SK-MEL-5 (cell line): ENCODE measurements at places on chromosomes 6 and 20. TPM values are rescaled to one million over a fixed set of nuclear protein-coding genes. Genes with fewer than 3 reads are reported as not detected.

DNA sequence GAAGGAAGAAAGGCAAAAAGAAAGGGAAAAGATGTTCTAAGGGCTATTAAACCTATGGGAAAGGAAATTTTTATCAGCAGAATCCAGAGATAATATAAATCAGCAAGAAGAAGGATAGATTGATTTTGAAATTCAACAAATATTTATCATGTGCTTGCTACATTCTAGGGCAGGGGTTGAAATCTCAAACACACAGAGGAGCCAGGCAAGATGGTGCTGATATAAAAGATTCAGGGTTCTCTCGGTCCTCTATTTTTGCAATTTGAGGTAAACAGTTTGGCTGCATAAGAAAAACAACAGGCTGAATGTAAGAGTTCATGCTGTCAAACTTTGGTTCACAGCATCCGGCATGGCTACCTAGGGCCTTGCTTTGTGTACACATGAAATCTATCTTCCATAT lies 109.6 kb upstream of the BMP2 start:
- DNase-seq, result no peak

Gene RIPK1
- total RNA-seq, result 28.3 and 29.6 TPM in 2 replicates

DNA sequence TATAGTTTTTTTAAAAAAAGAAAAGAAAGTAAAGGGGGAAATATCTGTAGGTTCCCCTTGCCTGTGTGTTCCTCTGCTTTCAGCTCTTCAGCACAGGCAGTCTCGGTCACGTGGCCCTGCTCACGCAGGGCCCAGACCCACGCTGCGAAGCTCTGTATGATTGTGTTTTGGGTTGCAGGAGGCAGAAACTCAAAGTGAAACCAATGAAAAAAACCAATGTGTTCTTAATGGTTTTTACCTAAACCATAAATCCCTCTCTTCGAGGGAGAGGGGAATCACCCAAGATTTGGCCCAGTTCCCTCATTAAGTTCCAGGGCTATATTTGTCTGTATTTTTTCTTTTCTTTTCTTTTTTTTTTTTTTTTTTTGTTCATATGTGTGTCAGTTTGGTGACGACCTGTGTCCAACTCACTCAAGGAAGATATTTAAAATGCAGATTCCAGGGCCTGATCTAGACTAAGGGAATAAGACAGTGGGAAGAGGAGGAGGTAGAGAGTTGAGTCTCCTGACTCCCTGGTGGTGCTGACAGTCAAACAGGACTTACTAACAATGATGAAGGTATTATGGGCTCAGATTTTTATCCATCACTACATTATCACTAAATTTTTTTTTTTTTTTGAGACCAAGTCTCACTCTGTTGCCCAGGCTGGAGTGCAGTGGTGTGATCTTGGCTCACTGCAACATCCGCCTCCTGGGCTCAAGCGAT lies 33.8 kb upstream of the RREB1 start:
- no peak for DNase-seq

DNA sequence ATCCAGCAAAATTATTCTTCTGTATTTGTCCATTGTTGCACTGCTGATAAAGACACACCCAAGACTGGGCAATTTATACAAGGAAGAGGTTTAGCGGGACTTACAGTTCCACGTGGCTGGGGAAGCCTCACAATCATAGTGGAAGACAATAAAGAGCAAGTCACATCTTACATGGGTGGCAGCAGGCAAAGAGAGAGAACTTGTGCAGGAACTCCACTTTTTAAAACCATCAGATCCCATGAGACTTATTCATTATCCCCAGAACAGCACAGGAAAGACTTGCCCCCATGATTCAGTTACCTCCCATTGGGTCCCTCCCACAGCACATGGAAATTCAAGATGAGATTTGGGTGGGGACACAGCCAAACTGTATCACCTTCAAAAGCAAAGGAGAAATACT lies 286.5 kb upstream of the ECI2 start:
- no peak for DNase-seq

- DNase-seq, result no peak
Observed at GRCh38 chr20:18362916-18363315, 74.6 kb downstream of the ZNF133 start.

Gene C6orf15
- not detected in 2 replicates for total RNA-seq

- no peak for DNase-seq
Observed at GRCh38 chr6:149182262-149182661, 135.2 kb upstream of the TAB2 start.

DNA sequence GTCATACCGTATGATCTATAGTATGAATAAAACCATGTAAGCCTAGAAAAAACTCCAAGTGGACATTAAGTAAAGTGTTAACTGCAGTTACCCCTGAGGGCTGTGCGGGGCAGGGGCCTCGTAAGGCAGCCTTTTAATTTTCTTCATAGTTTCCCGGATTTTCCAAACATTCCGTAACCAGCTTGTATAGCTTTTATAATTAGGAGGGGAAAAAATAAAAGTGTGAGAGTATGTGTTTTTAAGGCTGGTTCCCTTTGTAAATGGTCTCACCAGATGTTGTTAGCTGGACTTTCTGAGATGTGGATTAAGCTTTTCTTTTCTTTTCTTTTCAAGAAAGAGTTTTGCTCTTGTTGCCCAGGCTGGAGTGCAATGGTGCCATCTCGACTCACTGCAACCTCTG lies 7.0 kb downstream of the KIAA1755 start:
- no peak for DNase-seq

DNA sequence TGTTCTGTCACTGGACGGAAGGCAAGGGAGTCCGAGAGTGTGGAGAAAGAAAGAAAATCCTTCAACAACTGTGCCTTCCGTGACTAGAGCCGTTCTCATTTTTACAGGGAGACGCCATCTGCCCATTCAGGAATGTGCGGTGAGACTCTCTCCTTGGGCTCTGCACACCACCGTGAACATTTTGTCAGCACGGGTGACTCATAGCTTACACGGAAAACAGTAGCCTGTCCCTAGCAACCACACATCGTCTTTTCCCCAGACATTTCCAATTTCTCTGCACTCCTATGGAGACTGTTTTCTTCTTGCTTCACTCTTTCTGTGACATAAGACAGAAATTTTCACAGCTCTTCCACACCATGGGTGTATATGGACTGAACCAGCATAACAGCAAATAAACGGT lies 55.1 kb downstream of the TBXT start:
- DNase-seq, result no peak

DNA sequence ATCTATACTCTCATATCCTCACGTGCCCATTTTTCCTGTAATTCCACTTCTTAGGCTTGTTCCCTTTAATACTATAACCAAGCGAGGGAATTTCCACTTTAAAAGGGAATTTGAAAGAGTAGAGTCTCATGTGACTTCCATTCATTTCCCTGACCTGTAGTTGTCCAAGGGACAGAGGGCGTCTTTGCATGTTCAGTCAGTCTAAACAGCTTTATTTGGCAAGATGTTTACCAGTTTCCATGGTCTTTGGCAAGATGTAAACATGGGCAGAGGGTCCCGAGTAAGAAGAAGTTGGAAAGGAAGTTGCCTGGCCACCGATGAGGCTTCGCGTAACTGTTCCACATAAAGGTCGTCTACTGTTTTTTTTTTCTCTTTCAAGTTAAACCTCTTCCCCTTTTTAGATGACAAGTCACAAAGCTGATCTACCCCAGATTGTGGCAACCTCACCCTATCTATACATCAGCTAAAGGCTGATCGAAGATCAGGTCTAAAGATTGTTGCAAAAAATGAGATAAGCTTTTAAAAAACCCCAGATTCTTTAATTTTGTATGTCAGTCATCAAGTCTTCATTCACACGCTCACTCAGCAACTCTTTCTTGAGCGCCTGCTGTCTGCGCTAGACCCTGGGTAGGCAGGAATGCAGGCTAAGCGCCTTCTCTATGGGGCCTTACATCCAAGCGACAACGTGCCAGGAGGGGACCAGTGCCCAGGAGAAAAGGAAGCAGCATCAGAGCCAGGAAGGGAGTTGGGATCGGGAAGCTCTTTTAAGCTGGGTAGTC lies 31.7 kb upstream of the CCR6 start:
- DNase-seq, result no peak

Gene ID4
- total RNA-seq, result 30.9 and 31.9 TPM in 2 replicates

GRCh38 chr20:36086767-36087166 lies 67.8 kb upstream of the EPB41L1 start:
- no peak for DNase-seq

GRCh38 chr6:111796310-111796918 lies 76.8 kb downstream of the FYN start:
- DNase-seq, result no peak

- no peak for DNase-seq
Observed at GRCh38 chr6:136658711-136659110, 108.5 kb upstream of the MAP7 start.

DNA sequence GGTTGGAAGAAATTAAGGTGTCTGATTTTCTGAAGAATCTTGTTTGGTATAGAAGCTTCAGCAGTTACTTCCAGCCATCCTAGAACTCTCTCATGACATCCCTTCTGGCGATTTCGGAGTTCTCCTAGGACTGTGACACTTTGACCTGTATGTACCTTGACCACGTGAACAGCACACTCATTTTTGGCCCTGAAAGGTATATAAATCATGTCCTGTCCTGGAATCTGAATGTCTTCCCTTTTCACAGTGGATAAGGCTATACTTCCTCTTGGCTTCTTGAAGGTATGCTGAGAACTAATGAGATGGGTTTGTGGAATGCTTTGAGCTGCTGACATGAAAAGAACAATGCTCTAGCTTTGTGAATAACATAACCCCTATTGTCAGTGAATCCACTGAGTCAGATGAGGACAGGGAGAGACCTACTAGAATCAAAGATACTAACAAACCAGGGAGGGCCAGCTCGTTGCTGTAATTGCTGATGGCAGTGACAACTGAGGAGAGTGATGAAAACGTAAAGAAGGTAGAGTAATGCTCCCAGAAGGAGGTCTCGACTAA lies 6.0 kb upstream of the ZDHHC14 start:
- peak; percentile 26 for DNase-seq

Gene KCTD20
- total RNA-seq, result 83.0 and 89.0 TPM in 2 replicates

GRCh38 chr6:30885481-30885998 lies 1.2 kb downstream of the DDR1 start:
- DNase-seq, result no peak

Gene CLPSL1
- not detected in 2 replicates for total RNA-seq

DNA sequence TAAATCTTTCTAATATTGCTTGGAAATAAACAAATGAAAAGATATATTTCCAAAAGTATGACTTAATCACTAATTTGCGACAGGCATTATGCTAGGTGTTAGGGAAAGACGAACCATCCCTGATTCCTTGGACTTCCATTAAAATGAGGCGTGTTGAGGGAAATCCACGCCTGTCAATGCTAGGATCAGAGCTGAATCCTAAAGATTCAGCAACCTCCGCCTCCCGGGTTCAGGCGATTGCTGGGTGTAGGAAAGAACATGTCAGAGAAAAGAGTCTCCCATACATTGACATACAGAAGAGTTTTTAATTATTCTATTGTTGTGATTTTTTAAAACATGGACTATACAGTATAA lies 16.8 kb upstream of the PRSS16 start:
- peak; percentile 75 for DNase-seq

DNA sequence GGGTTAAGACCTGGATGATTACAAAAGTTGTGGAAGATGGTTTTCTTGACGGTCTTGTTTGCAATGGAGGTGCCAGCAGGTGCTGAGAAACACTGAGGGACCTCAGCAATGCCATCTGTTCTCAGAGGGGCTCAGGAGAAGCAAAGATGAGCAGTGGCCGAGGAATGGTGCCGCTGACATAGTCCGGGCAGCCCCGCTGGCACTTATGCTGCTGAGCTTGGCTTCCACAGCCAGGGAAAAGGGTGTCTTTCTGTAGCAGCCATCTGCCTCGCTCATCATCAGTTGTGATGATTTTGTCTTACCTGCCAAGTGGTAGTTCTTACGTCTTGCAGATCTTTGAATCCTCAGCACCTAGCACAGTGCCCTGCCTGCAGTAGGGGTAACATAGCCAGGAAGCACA lies 55.7 kb downstream of the PPP1R14C start:
- DNase-seq, result no peak

Gene VIP
- 0.16 TPM in 1 of 2 replicates, not detected in the other for total RNA-seq

- no peak for DNase-seq
Observed at GRCh38 chr20:56463428-56463827, 5.0 kb upstream of the RTF2 start.

- no peak for DNase-seq
Observed at GRCh38 chr20:53222416-53222815, 250.3 kb downstream of the TSHZ2 start.

GRCh38 chr6:145865175-145865574 lies 50.6 kb upstream of the FBXO30 start:
- DNase-seq, result no peak

Gene SYNJ2
- 3.9 TPM in 2 replicates for total RNA-seq

Gene TRIM31
- not detected in 2 replicates for total RNA-seq
